CD4-positive, alpha-beta T cell (primary cell): ENCODE measurements at places on chromosomes 12 and 14. TPM values are rescaled to one million over a fixed set of nuclear protein-coding genes. Genes with fewer than 3 reads are reported as not detected.

GRCh38 chr12:20436316-20436715 is 68.0 kb downstream of the PDE3A start:
- no peak for DNase-seq

DNA sequence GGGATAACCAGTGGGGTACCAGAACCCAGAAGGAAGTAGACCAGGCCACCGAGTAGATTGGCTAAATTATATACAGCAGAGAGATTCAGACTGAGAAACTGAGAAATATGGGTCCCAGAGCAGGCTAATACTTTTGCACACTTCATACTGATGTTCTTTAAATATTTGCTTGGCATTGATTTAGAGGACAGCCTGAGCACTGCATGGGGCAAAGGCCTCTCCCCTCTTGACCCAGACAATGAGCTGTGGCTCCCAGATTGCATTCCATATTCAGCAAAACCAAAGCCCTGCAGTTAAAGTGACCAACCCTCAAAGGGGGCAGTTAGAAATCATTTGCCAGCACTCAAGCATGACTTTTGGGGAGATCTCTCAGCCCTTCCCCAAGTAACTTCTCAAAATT is 279.2 kb downstream of the SUDS3 start:
- no peak for DNase-seq

- no peak for DNase-seq
Observed at GRCh38 chr12:121827351-121828099, 23.7 kb downstream of the SETD1B start.

- DNase-seq: no peak
Observed at GRCh38 chr14:52829527-52830185, 38.2 kb upstream of the GNPNAT1 start.

Gene ZNF84
- 22.8 TPM for total RNA-seq

- peak; percentile 12 for DNase-seq
Observed at GRCh38 chr12:56522411-56523193, 982 bp downstream of the RBMS2 start.

GRCh38 chr12:31860401-31860800 is 98.8 kb upstream of the RESF1 start:
- no peak for DNase-seq

Gene MEG3
- not detected for total RNA-seq

- no peak for DNase-seq
Observed at GRCh38 chr12:124188084-124188483, 106.8 kb upstream of the RFLNA start.

GRCh38 chr12:28517101-28517500 is 326.8 kb downstream of the CCDC91 start:
- no peak for DNase-seq

Gene AP5M1
- 39.2 TPM for total RNA-seq

Gene BIN2
- 138 TPM for total RNA-seq

DNA sequence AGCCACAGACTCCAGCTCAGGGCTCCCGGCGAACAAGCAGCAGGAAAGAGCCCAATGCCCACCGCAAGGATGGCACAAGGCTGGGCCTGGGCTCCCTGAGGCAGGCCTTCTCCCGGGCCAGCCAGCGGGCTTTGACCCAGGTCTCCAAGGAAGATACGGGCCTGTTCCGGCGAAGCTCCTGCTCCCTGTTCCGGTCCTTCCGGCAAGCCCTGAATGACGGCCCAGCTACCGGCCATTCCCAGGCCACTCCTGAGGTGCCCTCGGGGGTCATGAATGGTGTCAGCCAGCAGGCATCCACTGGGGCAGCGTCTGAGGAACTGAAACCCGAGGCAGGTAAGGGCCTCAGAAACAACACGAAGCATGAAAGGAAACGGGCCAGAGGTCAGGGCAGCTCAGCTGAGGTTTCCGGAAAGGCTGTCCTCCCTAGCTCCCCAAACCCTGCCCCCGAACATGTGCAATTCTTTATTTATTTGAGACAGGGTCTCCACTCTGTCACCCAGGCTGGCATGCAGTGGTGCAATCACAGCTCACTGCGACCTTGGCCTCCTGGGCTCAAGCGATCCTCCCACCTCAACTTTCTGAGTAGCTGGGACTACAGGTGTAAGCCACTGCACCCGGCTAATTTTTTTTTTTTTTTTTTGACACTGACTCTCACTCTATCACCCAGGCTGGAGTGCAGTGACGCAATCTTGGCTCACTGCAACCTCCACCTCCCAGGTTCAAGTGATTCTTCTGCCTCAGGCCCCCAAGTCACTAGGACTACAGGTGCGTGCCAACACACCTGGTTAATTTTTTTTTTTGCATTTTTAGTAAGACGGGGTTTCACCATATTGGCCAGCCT is 6.0 kb downstream of the EXOC3L4 start:
- DNase-seq: no peak

Gene CISTR
- total RNA-seq: not detected

DNA sequence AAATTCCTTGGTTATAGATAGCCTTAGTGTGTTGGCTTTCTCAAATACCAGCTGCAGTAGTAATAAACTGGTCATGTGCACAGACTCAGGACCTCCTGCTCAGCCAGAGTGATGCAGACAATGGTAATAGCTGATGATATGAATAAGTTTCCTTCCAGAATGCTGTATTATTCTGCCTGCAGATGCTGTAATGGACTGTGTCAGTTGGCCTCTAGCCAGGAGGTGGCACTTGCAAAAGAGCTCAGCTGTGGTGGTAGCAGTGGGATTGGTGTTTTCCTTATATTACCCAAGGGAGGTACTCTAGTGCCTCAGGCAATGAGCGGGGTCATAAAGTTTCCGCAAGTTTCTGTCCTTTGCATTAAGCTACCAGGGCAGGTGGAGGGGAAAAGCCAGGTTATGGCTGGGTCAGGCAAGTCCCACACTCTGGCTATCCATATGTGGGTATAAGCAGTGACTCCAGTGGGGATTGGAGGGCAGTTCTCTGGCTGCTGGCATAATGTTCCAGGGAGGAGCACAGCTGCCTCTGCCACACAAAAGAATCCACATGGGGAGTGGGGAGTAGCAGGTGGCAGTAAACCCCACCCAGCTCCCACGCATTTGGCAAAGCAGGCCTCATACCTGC is 14.0 kb upstream of the MUCL1 start:
- no peak for DNase-seq

DNA sequence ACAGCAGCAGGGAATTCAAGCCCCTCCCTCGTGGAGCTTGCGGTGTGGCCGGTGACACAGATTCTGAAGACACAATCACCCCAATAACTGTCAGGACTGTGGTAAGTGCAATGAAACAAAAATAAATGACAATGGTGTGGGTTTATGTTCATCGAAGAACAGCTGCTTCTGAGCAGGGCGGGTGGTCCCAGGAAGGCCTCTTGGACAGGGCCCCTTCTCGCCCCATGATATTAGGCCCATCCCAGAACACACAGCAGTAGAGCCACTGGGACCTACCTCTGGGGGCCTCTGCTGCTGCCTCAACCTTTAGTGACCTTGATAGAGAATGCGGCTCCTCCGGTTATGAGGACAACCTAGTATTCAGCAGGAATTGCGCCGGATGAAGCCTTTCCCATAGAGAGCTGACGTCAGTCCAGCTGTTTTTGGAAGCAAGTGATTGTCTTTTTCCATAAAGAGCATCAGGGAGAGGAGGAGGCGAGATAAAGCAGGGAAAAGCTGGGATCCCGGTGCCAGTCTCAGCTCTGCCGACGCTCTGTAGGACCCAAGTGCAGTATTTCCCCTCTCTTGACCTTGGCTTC is 84.1 kb upstream of the BCL11B start:
- no peak for DNase-seq

- DNase-seq: no peak
Observed at GRCh38 chr12:54588890-54589267, 420 bp upstream of the PPP1R1A start.
